SK-MEL-5 (cell line): ENCODE measurements at places on chromosomes 12 and 14. TPM values are rescaled to one million over a fixed set of nuclear protein-coding genes. Genes with fewer than 3 reads are reported as not detected.

Gene RNASE13
- total RNA-seq, result not detected in 2 replicates

GRCh38 chr14:63713058-63713457 lies 14.8 kb downstream of the SGPP1 start:
- no peak for DNase-seq

GRCh38 chr14:22488522-22489243 lies 100.3 kb downstream of the DAD1 start:
- DNase-seq, result no peak

Gene SLC41A2
- total RNA-seq, result 2.8 and 8.5 TPM in 2 replicates

DNA sequence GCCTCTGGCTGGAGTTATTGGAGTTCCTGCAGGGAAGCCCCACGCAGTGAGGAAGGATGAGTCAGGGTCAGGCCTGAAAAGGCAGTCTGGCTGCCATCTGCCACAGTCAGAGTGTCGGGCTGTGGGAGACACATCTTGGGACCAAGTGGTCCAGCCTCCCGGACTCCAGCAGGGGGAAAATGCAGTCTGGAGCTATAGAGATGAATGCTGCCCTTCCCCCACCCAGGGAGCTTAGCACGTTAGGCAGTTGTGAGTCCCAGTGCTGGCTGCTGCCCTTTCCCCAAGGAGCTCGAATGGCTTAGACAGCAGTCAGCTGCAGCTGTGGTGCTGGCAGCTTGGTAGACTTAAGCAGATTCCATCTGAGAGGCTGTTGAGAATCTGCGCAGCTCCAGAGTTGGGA lies 8.2 kb upstream of the NTS start:
- DNase-seq, result no peak
